ENCODE measurements at places on chromosomes 16 and 17.

GRCh38 chr16:19179546-19180490 is 11.8 kb downstream of the SYT17 start:
- no peak for DNase-seq

- DNase-seq, result no peak
Observed at GRCh38 chr16:55184052-55184451, 140.0 kb upstream of the IRX6 start.

- DNase-seq, result no peak
Observed at GRCh38 chr17:1576500-1576899, 13.9 kb upstream of the PITPNA start.

- no peak for DNase-seq
Observed at GRCh38 chr17:50451943-50452629, 16.6 kb downstream of the CHAD start.

DNA sequence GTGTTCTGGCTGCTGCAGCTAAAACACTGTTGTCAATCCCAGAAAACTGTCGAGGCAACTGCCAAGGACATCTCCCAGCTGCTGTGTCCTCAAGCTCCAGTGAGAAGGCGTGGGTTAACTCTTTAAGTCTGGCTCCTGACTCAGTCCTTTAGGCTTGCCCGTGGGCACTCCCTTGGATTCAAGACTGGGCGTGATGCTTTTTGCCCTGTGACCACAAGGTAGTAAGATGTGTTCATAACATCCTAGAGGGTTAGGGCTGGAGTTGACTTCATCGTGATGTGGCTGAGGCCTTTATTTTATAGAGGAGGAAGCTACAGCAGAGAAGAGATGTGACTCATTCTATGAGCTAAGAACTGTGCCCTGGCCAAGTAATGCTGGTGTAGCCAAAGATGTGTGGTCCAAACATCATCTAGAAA is 50.9 kb upstream of the TEKT3 start:
- no peak for DNase-seq

DNA sequence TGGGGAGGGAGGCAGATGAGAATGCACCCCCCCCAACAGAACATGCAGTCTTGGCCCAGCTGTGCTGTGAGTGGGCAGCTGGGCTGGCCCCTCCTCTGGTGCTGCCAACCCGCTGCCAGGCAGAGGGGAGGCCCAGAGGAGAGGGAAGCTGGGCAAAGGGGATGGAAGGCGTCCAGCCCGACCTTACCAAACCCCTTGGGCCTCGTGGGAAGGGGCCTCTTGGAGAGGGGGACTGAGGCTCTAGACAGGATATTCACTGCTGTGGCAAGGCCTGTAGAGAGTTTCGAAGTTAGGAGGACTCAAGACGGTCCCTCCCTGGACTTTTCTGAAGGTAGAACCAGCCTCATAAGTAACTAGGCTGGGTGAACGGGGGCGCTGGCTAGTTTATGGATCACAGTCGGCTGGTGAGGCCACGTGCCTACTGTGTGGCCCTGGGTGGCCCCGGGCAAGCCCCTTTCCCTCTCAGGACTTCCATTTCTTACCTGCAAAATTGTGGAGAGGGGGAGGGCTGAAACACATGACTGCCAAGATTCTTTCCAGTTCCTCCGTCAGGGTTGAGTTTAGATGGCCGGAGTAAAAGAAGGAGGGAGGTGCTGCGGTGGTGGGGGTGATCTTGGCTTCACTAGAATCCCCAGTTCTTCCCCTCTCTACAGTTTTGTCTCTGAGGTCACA is 857 bp upstream of the STAT5A start:
- no peak for DNase-seq

All from NCI-H2081 treated with DMSO at 0.1 percent for 48 hours (cell line).